Stimulated activated CD8-positive, alpha-beta memory T cell treated with anti-CD3 and anti-CD28 coated beads, Interleukin-4, amount 100 ng/mL, for 4 hours (primary cell): ENCODE measurements at places on chromosomes 1 and 21.

- no peak for DNase-seq
Observed at GRCh38 chr1:201088395-201088794, 23.8 kb downstream of the CACNA1S start.

- DNase-seq = no peak
Observed at GRCh38 chr1:71787699-71788098, 494.6 kb downstream of the NEGR1 start.

- no peak for DNase-seq
Observed at GRCh38 chr1:41540886-41541591, 56.6 kb upstream of the EDN2 start.

- DNase-seq = no peak
Observed at GRCh38 chr1:89949991-89950624, 44.8 kb upstream of the ZNF326 start.

DNA sequence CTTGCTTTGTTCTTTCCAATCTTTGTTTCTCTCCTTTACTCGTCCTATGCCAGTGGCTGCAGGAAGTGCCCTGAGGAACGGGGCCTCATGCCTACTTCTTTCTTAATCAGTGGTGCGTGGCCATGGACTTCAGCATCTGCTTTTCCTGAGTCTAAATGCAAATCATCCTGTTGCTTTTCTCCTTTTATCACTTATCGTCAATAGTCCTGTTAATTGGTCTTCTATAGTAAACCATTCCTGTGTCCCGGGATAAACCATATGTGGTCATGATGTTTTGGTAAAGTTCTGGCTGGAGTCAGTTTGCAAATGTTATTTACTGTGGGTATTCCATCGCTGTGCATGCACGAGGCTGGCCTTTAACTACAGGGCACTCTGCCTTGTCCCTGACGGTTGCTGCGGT lies 47.5 kb downstream of the AGPAT3 start:
- DNase-seq = no peak

DNA sequence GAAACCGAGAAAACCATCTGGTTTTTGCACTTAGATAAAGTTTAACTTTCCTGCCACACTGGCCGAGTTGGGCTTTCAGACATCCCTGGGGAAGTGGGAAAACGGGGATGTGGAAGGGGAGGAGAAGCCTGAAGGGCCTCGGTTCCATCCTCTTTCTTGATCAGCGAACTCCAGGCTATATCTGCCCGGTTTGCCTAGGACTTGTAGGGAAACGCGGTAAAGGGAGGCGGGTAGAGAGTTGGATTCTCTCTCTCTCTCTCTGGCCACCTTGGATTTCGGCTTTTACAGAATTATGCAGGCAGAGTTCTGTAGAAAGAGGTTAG lies 4.6 kb upstream of the LHX8 start:
- no peak for DNase-seq

DNA sequence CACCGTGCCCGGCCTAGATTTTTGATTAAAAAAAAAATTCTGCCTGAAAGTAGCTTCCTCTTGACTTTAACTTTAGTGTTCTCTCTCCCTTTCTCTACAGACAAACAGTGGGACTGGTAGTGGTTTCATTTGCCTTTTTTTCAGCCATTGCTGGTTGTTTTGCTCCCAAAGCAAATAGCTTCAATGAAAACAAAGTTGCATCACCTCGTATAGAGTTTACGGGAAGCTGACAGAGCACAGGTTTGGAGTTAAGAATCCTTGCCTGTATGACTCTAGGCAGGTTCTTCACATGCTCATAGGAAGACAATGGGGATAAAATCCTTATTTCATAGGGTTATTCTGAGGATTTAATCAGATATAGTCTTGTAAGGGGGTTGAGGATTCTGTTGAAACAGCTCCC lies 21.6 kb downstream of the AADACL4 start:
- no peak for DNase-seq

- DNase-seq = no peak
Observed at GRCh38 chr1:157045250-157046218, at the start of gene ARHGEF11. TSS of gene ARHGEF11 (minus strand) at chr1:157045742. CDS start at chr1:157044330, 1,412 bp downstream.

DNA sequence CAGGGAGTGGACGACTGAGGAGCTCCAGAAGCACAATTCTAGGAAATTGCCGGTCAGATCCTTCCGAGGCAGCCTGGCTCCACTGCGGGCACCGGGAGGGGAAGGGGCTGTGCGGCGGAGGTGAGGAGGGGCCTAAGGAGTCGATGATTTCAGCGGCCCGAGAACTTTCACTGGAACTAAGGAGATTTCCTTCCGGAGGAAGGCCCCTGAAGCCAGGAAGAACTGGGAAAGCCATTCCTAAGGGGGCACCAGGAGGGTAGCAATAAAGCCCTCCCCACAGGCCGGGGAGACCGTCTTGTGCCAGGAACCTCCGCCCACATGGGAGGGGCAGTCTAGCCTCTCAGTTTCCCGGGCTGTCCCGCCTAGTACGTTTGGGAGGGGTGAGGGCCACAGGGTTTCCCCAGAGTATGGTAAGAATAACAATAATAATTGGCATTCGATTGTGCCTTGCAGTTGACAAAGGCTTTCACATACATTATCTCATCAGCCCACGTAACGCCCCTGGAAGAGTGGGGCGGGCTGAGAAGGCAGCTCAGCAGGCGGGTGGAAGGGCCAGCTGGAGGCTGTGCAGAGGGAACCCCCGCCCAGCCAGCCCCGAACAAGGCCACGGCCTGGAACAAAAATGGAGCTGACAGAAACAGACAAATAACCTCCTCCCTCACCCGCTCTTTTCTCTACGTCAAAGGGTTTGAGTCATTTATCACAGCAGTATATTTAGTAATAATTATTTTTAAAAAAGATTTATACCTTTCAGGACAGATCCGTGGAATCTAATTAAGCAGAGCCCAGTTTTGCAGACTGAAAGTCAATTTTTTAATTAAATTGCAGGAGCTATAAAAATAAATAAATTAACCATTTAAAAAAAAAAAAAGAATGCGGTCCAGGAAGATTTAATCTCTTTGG lies 19.8 kb downstream of the NPR1 start:
- no peak for DNase-seq

DNA sequence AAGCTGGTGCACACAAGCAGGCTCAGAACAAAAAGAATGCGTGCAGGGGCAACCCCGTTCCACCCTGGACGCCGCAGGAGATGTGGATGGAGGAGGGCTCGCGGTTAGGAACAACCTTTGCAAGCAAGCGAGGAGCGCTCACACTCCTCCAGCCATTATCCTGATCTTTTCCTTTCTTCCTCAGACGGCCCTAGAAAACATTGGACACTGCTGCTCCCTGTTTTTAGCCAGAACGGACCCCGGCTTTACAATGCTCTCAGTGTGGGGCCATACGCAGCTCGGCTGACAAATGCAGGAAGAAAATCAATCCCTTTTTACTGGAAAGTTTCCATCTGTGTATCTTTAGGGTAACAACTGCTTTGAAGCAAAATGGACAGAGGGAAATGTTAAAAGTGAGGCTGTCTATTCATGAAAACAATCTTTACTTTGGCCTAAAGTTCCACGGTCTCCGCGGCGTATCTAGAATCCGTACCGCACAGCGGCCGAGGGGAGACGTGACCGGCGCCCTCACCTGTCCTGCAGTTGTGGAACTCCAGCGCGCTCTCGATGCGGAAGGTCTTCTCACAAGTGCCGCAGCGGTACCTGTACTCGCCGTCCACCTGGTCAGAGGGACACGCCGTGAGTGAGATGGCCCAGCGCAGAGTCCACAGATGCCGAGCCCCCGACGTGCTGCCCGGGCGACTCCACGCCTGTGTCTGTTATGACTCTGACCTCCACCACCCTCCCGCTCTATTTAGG lies 44.0 kb downstream of the PRDM15 start:
- no peak for DNase-seq

- DNase-seq = no peak
Observed at GRCh38 chr1:42144711-42145388, 8.4 kb upstream of the GUCA2B start.

DNA sequence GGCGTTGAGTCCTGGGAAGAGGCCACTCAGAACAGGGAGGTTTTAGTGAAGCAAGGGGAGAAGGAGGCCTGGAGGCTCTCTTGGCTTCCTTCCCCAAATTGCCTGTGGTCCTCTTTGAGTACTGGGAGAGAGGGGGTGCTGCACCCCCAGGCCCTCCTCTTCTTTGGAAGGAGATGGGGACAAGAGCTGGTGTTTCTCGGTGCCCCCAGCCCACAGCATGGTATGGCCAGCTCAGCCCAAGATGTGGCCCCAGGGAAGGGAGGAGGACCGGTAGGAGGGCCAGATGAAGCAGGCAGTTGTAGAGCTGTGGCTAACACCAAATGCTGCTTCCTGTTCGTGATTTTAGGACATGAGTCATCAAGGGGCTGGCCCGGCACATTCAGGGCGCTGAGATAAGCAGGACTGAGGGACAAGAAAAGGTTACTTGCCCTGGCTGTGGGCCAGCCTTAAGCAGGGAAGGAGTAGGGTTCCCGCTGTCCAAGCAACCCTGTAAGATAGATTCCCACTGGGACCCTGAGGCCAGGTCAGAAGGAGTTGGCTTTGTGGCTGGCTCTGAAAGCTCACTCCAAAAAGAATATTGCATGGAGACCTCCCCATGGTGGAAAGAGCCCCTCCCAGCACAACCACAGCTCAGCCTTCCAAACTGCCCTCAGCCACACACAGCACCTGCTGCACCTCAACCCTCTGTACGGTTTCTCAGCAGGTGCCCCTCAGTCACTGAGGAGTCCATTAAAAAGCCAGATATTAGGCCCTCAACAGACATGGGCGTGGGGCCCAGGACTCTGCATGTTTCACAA lies 4.9 kb upstream of the TNFRSF1B start:
- peak; percentile 72 for DNase-seq

- DNase-seq = no peak
Observed at GRCh38 chr1:232912845-232913580, 37.4 kb upstream of the NTPCR start.

DNA sequence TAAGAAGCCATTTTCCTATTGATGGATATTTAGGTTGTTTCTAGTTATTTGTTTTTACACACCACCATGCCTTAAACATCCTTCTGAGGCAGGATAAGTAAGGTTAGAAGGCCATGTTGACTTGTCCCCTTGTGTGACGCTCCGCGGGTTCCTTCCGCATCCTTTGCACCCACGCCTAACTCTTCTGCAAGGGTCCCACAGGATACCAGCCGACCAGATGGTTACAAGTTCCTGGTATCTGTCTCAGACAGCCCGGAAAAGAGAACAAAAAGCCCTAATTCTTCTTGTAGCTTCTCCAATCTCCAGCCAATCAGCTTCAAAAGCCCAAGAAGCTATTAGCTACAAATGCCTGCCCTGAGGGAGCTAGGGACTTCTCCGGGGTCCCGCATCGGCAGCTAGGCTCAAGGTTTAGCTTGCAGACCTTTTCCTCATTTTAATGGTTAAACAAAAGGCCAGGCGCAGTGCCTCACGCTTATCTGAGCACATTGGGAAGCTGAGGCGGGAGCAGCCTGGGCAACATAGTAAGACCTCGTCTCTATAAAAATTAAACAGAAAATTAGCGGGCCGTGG lies 4.9 kb upstream of the OTUD3 start:
- no peak for DNase-seq

- no peak for DNase-seq
Observed at GRCh38 chr1:222886878-222887351, 72.1 kb downstream of the DISP1 start.

DNA sequence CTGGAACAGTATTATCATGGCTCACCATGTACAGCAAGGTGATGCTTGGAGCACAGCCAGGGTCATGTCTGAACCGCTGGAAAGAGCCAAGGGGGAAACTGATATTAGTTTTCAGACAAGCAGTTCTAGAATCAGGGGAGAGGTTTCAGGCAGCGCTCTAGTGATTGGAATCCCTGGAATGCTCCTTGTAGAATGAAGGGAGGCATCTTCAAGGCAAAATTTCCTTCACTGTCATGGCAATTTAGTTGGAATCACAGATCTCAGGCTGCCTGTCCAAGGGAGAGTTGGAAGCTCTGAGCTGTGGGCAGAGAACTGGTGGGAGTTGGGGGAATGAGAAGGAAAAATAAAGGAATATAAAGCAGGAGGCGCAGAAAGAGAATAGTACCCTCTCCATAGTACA lies 737.1 kb downstream of the PTPRU start:
- DNase-seq = no peak

- no peak for DNase-seq
Observed at GRCh38 chr21:39373634-39374033, 24.7 kb upstream of the HMGN1 start.

DNA sequence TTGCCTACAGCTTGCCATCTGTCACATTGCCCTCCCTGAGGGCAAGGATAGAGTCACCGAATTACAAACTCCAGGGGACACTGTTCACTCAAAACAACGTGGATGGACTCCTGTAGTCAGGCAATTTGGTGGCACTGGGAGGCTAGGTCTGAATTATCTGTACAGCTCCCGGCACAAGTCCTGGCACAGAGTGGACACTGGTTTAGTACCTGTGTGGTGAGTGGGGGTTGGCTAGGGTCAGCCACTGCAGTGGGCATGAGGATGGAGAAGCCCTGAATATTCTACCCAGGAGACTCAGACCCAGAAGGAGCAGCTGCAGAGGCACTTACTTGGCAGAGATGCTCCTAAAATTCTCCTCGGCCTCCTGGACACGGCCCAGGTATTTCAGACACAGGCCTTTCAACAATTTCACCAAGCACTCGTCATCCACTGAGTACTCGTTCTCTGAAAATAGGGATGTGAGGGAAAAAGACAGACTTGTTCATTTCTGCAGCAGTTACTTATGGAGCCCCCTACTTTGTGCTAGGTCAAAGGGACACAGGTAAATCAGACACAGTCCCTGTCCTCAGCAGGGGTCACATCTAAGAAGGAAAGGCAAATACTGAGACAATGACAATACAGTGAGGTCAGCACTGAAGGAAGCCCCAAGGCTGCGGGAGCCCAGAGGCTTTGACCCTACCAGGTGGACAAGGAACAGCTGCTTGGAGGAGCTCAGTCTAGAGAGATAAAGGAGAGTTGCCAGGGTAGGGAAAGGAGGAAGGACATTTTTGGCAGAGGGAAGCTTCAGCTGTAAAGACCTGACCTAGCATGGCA lies 40.5 kb downstream of the TTC39A start:
- DNase-seq = no peak
